Muscle of arm (tissue), 14 donors: ENCODE measurements at places on chromosomes 16 and 17.

DNA sequence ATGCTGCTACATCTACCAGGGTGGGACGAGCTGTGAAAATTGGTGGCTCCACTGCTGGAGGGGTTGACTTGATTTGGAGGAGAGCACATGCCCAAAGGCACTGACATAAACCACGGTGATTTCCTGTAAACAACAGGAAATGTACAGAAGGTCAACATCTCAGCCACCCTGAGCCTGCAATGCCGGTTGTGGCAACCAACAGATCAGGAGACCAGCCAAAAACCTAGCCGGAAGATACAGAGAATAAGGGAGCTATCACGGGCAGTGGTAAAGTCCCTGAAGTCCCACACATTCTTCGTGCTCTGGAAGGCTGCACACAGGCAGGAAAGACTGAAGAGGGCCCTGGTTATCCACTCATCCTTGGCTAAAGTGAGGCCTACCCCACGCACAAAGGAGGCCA is 56.2 kb downstream of the ADCY9 start:
- DNase-seq, result no peak

DNA sequence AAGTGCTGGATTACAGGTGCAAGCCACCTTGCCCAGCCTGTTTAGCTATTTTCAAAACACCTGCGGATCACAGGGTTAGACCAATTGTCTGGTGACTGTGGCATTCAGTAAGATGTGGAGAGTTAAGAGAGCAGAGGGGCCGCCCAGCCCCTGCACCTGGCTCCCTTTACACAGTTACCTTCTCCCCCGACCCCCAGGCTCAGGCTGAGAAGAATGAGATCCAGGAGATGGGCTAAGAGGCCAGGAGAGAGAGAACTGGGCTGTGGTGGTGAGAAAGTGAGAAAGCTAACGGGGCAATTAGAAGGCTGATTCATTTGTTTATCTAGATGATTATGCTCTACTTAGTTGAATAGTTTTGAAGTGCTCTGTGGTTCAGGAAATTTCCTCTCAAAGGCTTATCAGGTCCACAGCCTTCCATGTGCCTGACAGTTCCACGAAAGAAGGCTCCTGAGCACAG is 67.8 kb upstream of the AXIN2 start:
- DNase-seq, result no peak

GRCh38 chr16:80620736-80621605 is 80.2 kb downstream of the DYNLRB2 start:
- DNase-seq, result no peak

DNA sequence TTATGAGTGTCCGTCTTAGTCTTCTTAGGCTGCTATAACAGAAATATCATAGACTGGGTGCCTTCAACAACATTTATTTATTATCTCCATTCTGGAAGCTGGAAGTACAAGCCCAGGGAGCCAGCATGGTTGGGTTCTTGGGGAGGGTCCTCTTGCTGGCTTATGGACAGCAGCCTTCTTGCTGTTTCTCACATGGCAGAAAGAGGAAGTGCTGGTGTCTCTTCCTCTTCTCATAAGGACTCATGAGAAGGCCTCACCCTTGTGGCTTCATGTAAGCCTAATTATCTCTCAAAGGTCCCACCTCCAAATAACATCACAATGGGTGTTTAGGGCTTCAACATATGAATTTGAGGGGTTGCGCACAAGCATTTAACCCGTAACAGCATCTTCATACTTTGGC is 207.0 kb upstream of the COX10 start:
- DNase-seq, result no peak

DNA sequence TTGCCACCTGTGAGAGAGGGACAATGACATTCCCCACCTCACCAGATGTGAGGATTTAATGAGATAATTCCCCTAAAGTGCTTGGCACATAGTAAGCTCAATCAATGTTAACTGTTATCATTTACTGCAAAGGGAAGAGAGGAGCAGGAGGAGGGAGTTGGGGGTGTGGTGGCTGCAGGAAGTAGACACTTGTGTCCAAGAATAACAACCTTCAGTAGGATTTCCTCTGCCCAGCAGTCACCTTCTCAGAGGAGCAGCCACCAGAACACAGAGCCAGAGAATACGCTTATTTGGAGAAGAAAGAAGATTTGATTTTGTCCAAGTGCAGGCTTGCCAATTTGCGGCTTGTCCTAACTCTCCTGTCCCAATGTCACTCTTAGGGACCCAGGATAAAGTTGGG is 10.2 kb downstream of the CBX4 start:
- DNase-seq, result no peak

- peak; percentile 38 for DNase-seq
These were observed 10.8 kb downstream of the KCTD5 start for GRCh38 chr16:2692948-2693651.

DNA sequence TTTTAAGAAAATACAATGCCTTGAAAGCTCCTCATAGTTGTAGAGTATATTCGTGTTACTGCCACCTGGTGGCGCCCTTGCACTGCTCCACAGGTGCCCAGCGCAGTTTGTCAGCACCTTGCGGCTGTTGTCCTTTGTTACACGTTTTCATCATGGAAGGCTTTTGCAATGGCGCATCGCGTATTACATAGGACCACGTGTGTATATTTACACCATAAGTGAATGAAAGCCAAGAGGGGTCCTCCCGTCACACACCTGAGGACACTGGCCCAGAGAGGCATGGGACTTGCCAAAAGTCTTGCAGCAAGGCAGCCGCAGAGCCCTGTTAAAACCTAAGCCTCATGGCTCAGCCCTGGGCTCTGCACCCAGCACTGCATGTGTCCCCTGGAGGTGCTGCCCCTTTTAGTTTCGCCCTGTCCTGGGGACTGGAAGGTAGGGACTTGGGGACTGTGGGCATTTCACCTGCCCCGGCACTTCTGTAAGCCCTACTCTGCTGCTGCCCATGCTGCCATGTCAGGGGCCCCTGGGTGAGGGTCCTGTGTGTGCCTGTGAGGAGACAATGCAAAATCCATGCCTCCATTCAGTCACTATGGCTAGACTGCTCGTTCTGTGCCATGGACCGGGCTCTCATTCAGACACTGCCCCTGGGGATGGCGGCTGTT is 24.3 kb downstream of the POLR3E start:
- DNase-seq, result peak; percentile 66

- peak; percentile 53 for DNase-seq
These were observed 2.1 kb downstream of the ACE start for GRCh38 chr17:63478814-63479494.

- peak; percentile 80 for DNase-seq
These were observed 615 bp upstream of the SREBF1 start for GRCh38 chr17:17837380-17837821.

DNA sequence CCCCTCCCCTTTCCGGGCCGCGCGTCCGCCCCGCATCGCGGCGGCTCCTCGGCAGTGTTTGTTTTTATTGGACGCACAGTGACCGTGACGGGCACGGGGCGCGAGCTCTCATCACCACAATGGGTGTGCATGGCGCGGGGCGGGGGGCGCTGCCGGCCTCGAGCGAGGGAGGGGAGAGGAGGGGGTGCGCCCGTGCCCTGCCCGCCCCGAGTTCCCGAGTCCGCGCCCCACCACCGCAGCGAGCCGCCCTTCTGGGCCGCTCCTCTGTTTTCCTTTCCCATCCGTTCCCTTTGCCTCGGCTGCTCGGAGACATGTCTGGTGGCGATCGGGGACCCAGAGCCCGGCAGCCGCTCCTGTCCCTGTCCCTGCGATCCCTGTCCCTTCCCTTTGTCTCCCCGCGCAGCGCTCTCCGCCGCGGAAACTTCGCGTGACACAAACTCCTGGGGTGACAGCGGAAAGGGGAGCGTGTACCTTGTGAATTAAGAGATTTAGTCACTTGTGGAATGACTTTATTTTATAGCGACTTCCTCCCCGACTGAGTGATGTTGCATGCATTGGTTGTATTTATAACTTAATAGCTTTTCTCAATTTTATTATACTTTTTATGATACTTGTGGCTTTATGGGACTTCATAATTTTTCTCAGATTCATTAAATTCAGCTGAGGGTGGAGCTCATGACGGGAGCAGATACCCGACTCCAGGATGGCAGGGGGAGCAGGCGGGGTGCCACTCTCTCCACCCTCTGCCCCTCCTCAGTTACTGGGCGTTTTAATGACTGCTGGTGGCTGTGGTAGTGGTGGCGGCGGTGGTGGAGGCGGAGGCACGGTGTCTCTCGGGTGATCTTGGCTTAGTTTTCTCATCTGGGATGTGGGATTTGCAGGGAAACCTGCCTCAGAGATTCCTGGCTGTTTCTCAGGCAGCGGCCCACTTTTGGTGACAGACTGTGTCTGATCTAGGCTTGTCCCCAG is 40.8 kb downstream of the MRM1 start:
- no peak for DNase-seq

GRCh38 chr17:79666111-79666510 is 55.3 kb upstream of the RBFOX3 start:
- DNase-seq, result no peak

- DNase-seq, result no peak
These were observed 3.7 kb downstream of the SOCS3 start for GRCh38 chr17:78356101-78356713.

GRCh38 chr17:73003487-73003886 is 89.0 kb downstream of the SLC39A11 start:
- DNase-seq, result no peak

GRCh38 chr16:1337486-1337885 is 4.0 kb downstream of the BAIAP3 start:
- no peak for DNase-seq

GRCh38 chr17:74182041-74182723 is 21.3 kb upstream of the RPL38 start:
- no peak for DNase-seq

- no peak for DNase-seq
These were observed 30.6 kb upstream of the BRD7 start for GRCh38 chr16:50399411-50399810.

GRCh38 chr17:64110379-64111152 is 19.4 kb downstream of the ERN1 start:
- DNase-seq, result no peak

DNA sequence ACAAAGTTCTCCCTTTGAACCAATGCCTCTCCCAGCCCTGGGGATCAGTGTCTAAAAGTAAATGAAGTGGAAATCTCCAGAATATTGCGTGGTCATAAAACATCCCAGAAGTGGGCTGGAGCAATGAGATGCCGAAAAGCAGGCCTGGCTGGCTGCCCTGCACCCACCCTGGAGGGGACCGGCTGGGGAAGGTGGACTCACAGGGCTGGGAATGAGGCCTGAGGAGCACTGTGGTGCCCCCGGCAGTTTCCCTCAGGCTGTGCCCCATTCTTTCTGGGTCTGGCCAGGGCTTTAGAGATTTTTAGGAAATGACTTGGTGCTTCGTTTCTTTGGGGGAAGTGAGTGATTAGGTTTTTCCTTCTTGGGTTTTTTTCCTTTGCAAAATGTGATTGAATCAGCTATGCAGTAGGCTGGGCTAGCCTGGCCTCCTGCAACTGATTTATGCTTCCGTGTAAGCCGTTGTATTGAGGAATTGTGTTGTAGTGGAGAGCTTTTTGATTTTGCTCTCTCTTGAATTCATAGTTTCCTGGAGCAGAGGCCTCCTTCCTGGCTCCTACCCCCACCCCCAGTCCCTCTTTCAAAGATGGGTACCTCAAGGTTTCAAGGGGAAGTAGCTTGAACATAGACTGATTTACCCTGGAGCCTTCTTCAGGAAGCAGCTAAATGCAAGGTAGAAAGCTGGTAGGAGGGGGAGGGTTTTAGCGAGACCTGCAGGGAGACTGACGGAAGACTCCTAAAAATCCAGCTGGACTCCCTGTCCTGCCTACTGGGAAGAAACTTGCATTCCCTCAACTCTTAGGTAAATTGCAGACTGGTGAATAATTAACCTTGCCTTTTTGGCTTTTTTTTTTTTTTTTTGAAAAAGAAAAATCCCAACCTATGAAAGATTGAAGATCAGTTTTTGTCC is 170.2 kb downstream of the RAB11FIP4 start:
- DNase-seq, result no peak

GRCh38 chr17:72510351-72511016 is 389.7 kb downstream of the SOX9 start:
- DNase-seq, result no peak

GRCh38 chr16:11547118-11547916 is 39.4 kb downstream of the LITAF start:
- no peak for DNase-seq

DNA sequence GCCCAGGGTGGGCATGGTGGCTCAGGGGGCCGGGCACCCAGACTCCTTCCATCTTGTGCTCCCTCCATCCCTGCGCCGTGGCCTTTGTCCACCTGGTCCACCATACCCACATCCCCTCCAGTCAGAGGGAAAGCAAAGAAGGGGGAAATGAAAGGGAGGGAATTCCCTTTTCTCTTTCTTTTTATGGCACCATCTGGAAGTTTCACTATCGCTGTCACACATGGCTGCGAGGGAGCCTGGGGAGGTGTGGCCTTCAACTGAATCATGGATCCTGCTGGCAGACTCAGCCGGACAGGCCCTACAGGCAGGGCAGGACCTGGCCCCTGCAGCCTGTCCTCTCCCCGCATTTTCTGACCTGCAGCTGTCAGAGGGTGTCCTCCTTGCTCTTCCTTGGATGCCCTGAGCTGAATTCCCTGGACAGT is 6.2 kb downstream of the SLC12A3 start:
- DNase-seq, result no peak

GRCh38 chr16:85879549-85879948 is 19.4 kb upstream of the IRF8 start:
- DNase-seq, result no peak

DNA sequence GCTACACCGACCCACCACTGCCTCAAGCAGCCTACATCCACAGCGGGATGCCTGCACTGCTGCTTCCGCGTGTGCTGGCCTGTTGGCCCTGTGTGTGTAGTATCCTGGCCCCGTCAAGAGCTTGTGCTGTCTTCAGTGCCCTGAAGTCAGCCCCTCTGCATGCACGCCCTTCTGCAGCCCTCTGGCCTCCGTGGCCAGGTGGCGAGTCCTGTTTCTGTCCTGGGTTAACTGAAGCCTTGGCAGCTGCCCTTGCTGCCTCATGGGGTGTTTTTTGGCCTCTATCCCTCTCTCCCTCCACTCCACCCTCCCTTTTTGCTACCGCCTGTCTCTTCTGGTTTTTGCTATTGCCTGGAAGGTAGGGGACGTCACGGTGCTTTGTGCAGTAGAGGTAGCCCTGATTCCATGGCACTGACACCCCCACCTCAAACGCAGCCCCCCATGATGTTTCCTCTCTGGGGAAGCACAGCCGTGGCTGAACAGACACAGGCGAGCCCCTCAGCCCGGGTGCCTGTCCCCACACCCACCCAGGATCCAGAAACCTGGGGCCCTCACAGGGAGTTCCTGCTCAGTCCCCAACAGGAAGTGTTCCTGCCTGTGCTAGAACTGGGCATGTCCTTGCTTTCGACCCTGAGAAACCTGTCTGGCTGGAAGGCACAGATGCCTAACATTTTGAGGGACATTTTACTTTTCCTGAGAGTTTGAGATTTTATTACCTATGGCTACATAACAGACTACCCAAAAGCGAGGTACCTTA is 18.8 kb upstream of the AMZ2 start:
- no peak for DNase-seq
